ENCODE measurements at places on chromosomes 6 and 20.

DNA sequence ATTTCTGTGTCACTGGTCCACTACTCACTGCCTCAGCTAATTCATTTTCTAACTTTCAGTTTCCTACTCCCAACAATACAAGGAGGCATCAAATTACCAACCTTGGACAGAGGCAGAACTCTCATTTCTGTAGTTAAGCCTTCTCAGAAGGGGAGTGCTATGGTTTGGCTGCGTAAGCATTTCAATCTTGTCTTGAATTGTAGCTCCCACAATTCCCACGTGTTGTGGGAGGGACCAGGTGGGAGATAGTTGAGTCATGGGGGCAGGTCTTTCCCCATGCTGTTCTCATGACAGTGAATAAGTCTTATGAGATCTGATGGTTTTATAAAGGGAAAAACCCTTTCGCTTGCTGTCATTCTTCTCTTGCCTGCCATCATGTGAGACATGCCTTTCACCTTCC is 22.9 kb downstream of the HLA-DRA start:
- no peak for DNase-seq

DNA sequence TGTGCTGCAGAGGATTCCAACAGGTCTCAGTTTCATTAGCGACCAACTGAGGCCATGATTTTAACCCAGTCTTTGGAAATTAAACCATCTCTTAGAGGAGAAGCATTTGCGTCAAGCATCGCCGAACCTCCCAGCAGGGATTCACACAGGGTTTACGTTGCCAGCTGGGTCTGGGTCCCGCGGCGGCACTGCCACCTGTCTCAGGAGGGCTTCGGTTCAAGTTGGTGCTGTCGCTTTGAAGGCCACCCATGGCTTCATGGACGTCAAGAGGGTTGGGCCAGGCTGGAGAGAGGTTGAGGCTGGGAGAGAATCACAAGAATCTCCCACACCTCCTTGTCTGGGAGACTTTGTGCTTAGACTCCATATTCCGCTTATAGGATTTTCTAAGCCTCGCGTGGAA is 43.0 kb upstream of the FRMD1 start:
- DNase-seq: no peak

DNA sequence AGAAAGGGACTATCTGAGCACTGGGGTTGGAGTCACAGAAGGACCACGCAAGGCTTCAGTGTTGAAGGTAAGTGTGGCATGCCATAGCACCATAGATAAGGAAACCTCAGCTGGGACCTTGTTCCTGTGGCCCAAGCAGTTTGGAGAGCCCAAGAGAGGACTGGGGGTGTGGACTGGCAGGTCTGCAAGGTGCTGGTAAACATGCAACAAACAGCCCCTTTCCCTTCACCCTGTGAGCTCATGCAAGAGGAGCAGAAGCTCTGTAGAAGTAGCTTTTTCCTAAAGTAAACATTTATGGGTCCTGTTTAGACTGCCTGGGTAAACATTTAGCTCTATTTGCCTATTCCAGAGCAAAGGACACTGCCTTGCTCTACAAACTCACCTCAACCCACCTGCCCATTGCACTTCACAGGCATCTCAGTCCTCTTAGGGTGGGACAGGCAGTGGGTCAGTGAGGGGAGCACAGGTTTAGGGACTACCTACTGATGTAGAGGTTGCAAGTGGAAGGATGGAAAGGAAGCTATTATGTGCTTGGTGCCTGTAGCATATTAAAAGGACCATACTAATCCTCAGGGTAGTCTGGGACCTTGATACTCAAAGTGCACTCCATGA is 12.0 kb downstream of the ZSCAN31 start:
- no peak for DNase-seq

- DNase-seq: no peak
Observed at GRCh38 chr6:113292646-113293422, 564.3 kb upstream of the MARCKS start.

GRCh38 chr6:27140999-27141528 is 106.4 kb upstream of the PRSS16 start:
- DNase-seq: no peak
